ENCODE measurements at places on chromosomes 4 and X.

DNA sequence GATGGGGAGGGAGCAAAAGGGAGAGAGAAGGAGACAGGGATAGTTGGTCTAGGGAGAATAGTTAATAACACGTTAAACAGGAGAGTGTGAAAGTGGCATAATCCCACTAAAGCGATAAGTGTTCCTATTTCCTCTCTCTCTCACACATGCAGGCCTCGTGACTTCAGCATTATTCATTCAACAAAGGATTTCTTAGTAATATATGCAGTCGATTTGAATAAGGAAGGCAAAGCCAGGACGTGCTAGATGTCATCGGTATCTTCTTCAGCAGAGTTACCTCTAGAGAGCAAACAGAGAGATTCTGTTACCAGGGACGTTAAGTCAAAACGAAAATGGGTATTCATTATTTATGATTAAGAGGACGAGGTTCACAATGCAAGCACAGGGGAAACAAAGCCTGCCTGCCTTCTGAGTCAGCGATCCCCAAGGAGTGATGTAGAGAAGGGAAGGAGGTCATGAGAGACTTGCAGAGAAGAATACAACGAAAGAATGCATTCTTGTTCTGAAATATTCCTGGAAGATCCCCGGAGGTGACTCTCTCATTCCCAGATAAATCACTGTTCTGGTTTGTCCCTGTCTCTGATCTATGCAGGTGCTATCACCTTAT lies 1048.4 kb downstream of the NLGN4X start:
- DNase-seq: no peak

GRCh38 chr4:116001291-116001690 lies 887.9 kb upstream of the NDST4 start:
- DNase-seq: no peak

DNA sequence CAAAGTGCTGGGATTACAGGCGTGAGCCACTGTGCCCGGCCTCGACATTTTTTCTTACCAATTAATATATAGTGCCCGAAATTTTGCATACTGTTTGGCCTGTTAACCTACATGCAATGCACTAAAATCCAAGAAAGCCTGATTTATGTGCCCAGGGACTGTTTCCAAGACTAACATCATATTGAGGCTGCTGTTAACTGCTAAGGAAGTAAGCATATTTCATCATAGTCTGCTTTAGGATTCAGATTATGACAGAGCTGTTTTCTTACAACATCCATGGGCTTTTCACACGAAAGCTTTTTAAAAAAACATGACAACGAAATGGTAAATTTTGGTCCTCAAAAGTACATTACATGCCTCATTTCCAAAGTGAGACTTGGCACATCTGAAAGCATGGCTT lies 84.4 kb downstream of the STOX2 start:
- no peak for DNase-seq

DNA sequence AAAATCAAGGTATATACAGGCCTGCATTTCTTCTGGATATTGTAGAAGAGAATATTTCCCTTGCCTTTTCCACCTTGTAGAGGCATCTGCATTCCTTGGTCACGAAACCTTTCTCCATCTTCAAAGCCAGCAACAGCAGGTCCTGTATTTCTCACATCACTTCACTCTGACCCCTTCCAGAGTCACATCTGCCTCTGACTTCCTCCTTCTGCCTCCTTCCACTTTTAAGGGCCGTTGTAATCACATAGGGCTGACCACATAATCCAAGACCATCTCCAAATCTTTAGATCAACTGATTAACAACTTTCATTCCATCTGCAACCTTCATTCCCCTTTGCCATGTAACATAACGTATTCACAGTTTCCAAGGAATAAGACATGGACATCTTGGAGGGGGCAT lies 38.3 kb upstream of the NDP start:
- no peak for DNase-seq

GRCh38 chr4:133972586-133972985 lies 229.0 kb downstream of the PABPC4L start:
- no peak for DNase-seq

DNA sequence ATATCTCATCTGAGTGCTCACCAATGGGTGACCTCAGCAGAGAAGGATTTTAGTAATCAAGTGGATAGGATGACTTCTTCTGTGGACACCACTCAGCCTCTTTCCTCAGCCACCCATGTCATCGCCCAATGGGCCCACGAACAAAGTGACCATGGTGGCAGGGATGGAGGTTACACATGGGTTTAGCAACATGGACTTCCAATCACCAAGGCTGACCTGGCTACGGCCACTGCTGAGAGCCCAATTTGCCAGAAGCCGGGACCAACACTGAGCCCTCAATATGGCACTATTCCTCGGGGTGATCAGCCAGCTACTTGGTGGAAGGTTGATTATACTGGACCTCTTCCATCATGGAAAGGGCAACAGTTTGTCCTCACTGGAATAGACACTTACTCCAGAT lies 97.4 kb downstream of the LCORL start:
- DNase-seq: no peak

DNA sequence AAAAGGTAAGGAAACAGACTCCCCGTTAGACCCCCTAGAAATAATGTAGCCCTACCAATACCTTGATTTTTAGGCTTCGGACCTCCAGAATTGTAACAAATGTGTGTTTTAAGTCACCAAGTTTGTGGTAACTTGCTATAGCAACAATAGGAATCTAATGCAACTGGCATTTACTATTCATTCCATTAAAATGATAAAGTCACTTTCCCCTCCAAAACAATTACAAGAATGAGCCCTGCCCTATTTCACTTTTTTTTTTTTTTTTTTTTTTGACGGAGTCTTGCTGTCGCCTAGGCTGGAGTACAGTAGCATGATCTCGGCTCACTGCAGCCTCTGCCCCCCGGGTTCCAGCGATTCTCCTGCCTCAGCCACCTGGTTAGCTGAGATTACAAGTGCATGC lies 3.5 kb upstream of the DDX60L start:
- DNase-seq: no peak

- DNase-seq: no peak
Observed at GRCh38 chrX:127466211-127466610, 586.0 kb downstream of the ACTRT1 start.

- DNase-seq: no peak
Observed at GRCh38 chr4:24992968-24993367, 37.8 kb downstream of the LGI2 start.

DNA sequence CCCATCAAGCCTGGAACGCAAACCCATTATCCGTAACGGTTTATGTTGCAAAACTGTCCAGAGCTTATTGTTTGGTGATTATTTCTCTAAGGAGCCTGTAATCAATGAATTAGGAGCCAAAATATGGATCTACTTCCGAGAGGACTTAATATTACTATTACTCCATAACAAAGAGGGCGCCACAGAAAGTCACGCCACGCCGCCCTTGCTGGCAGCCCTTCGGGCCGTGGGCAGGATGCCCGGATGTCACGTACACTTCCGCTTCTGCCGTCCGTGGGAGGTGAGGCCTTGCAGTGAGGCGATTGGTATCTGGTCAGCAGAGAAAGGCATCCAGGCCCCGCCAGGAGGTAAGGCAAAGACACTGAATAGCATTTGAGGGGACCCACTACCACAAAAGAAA lies at the start of gene MAGEB10:
TSS of gene MAGEB10 (plus strand) at position 301 of the 400 bp plus-strand sequence. CDS start 13,317 bp downstream, outside the sequence.
- DNase-seq: no peak
